ENCODE measurements at places on chromosomes 4 and X.
A peak's percentile ranks its signal among the peaks of the same experiment; 100 is the strongest.

- no peak for DNase-seq
Measured at GRCh38 chrX:145630806-145631435, 186.7 kb upstream of the SLITRK2 start.

DNA sequence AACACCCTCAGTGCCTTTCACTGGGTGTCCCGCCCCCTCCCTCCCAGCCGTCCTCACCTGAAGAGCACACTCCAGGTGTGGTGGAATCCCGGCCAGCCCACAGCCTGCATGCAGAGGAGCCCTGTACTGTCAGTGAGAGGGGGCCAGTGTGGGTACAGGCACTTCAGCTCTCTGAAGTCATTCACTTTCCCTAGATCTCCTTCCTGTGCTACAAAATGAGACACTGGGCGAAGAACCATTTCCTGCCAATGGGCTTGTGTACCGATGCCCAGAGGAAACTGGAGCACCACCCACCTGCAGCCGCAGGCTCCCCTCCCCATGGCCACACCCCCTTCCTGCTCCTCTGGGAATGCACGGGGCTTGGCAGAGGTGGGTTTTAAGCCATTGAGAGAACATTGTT is 73.9 kb upstream of the C4orf50 start:
- DNase-seq: no peak

DNA sequence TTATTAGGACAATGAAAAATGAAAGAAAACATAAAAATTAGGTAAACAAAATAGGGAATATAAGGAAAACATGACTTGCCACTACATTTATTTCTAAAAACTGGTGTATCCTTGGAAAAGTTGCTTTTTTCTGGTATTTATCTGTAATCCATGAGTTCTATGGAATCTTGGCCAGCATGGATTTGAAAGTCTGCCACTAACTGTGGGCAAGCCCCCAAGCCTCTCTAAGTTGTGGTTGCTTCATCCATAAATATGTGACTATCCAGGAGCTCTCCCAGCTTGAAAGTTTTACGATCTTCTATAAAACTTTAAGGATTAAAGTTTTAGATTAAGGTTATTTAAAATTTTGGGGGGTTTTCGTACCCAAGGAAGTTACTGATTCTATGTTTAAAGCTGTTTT is 21.8 kb downstream of the RPS6KA3 start:
- DNase-seq: no peak

- DNase-seq: no peak
Measured at GRCh38 chr4:6715704-6716017, 313 bp upstream of the BLOC1S4 start.

DNA sequence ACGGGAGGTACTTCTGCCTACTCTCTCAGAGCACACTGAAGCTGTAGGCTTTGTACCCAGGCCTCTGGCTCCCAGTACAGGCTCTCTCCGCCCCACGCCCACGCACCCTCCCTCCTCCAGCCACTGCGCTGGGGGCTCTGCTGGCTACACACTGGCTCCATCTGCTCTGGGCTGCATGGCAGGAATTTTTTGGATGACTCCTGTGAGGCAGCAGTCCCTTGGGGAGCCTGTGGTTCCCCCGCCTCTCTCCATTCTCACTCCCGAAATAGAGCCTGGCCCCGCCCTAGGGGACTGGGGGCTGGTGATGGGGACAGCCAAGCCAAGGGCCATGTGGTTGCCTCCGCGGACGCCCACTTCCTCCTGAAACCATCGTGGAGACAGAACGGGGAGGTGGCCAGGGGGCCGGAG is 58.1 kb upstream of the ADRA2C start:
- DNase-seq: no peak

DNA sequence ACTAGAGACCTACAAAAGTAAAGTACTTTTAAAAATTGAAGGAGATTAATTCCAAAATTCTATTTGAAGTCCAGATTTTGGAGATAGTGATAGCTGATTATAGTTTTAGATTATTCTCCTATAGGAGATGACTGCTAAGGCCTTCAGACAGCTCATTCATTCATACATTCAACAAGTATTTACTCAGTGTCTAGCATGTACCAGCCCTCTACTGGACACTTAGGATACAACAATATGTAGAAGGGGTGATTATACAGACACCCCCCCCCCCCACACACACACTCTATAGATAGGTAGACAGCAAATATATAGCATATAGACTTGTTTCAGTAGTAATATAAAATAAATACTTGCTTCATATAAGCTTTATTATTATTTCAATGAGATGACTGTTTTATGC is 60.4 kb upstream of the TAF9B start:
- DNase-seq: no peak

DNA sequence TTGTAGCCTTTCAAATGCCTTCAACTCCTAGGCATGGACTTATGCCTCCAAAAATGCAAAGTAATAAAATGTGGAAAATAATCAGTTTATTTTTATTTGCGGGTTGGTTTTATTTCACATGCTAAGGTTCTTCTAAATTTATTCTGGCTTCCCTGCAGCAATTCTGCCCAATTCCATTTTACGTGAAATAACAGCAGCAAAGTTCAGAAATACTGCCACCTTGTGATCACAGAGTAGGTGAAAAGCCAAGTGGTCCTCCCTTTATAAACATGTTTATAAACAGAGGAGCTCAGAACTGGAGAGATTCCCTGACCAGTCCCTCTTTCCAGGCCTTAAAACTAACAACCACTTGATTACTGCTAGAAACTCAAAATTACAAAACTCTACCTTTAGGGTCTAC is 14.7 kb upstream of the DCHS2 start:
- DNase-seq: no peak

GRCh38 chr4:168794881-168795280 is 215.2 kb downstream of the CBR4 start:
- no peak for DNase-seq

DNA sequence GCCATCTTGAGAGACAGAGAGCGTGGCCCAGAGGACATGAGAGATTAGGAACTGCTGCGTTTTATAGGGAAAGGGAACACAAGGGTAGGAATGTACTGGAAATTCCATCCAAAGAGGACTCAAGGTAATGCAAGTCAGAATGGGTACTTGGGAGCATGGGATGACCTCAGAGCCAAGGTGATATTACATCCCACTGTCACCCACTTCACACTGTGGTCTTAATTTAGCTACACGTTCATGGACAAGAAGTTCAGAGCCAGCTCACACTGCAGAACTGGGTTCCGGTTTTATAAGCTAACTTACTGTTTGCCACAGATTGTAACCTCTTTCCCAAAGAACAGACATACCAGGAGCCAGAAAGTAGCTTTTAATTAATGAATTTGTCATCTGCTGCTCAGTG is 244.7 kb downstream of the CBR4 start:
- no peak for DNase-seq

DNA sequence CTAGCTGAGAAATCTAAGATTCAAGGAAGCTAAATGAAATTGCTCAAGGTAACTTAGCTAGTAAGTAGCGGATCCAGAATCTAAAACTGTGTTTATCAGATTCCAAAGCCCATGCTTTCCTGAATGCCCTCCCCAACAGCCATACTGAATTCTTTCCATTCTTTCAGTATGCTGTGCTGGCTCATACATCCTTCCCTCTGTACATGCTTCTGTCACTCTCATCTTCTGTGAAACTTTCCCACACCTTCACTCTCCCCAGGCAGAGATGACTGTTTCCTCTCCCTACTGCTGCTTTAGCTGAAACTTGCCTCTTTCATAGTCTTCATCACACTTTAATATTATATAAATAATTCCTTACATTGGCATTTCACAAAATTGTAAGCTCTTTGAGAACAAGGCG is 39.3 kb upstream of the SMARCAD1 start:
- DNase-seq: no peak

DNA sequence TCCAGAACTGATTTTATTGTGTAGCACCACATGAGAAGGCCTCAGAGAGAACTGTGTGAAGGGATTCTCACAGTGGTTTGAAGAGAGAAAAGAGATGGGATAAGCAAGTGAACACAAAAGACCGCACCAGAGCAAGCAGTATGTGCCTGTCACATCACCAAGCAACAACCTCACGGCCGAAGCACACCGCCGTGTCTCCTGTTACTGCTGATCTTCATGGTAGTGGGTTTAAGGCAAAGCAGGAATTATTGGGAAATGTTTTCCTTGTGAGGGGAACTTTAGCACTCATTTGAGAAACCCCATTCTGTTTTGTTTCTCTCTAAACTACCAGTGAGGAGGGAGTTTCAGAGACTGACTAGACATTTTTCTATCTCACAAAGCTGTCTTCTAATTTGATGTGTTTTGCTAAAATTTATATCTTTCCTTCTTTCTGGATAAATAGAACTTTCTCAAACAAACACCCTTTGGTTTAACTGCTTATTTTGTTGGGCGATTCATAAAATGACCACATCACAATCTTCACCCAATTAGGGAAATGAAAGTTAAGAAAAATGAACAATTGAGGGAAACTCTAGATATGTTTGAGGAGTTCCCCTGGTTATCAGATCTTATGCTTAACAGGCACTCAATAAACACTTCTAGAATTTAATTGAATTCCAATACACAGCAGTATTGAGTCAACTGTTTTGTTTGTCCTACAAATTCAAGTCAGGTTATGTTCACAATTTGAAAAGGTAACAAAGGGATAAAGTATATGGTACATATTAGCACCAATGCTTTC is 16.5 kb downstream of the SH3KBP1 start:
- no peak for DNase-seq

DNA sequence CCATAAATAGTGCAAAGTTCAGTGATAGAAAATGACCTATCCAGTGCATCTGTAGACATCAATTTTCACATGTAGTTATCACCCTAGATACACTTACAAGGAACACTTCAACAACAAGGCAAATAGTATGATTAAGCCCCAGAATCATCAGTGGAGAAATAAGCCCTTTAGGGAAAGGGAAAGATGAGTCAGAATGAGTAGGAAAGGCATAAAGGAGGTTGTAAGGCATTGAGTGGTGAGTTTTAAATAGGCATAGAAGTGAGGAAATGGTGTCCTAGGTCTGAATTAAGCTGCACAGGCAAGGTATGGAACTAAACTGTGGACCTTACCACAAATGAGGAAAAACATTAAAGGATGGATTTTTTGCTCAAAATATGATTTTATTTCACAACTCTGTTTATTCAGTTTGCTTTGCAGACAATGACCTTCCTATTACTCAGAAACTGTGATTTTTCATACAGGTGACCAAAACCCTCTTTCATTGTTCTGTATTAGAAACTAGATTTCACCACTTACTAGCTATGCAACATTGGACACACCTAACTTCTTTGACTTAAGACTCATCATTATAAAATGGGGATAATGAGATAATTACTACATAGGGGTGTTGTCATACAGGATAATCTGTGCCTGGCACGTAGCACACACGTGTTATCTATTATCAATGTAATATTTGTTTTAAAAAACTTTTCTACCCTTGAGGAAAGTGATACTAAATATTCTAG is 57.0 kb upstream of the MAP9 start:
- DNase-seq: no peak

DNA sequence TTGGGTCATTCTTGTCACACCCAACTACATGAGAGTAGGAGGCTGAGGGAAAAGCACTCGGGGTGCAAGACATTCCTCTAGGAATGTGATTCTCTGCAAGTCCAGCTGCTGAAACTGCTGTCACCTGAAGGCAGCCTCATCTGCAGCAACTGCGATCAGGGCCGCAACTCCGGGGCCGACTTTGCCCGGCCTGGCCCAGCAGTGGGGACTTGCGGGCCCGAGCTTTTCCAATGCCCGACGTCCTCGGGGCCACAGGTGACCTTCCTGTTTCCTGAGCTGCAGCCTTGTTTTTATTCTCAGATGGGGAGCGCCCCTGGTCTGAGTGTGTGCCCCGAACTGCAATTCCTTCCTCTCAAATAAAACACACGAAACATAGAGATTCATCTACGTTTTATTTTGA is 104.7 kb upstream of the NKX1-1 start:
- DNase-seq: no peak

DNA sequence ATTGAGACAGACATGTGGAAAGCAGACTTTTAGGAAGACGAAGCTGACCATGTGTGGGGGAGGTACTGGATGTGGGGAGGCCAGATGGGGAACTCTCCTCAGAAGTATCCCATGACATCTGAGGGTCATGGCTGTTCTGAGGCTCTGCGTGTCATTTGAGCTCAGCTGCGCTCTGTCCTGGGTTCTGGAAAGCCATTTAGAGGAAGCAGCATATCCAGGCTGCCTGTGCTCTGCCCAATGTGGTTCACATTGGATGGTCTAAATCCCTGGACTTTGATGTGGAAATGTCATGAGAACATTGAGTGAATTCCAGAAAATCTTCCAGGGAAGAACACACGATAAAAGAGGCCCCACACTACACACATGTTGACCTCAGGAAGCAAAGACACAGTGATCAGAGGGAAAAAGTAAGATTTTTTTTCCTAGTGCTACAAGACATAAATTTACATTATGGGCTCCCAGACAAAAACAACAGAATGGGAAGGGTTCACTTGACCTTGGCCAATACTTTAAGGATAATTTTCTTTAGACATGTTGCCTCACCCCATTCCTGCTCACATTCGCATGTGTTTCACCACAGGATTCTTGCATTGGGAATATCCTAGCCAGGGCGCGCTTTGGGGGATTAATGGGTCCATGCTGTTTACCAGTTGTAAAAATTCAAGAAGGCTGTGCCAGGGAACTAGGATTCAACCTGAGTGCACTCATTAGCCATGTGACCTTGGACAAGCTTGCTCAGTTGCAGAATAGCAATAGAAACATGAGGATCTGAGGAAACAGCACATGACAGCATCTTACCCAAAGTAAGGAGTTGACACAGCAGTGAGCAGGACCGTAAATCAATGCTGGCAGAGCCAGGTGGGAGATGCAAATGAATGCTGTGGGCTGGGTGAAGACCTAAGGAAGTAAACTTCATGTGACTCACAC is 73.2 kb upstream of the C1QTNF7 start:
- no peak for DNase-seq

- no peak for DNase-seq
Measured at GRCh38 chr4:126592088-126592487, 1040.7 kb upstream of the INTU start.

DNA sequence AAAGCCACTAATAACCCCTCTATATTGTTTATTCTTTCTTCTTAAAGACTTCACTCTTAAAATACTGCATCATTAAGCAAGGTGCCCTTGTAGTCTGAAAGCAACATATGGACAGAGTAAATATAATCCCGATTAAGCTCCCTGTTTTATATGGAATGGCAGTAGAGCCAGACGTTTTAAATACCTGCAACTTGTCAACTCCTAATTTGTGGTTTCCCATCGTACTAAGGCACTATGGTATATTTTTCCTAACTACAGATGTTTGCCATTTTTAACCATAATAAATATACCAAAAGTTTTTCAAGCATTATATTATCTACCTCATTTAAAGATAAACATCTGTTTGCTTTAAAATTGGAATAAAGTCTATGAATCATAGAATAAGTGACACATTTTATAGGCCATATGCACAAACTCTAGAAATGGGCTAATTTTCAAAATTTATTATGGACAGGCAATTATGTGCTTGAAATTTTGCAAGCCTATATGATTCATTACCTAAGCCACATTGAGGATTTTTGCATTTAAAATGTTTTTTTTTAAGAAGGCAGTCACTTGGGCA is 194.6 kb downstream of the FRMPD4 start:
- no peak for DNase-seq

GRCh38 chr4:108762559-108763225 is at the start of gene ETNPPL:
Gene ETNPPL (minus strand): TSS chr4:108763053. CDS start chr4:108762898, 155 bp downstream.
- no peak for DNase-seq

GRCh38 chr4:53912766-53913497 is 151.5 kb downstream of the CHIC2 start:
- no peak for DNase-seq

- peak; percentile 2 for DNase-seq
Measured at GRCh38 chrX:17788439-17788838, 51.1 kb downstream of the SCML1 start.

- no peak for DNase-seq
Measured at GRCh38 chr4:159770401-159770800, 667.5 kb downstream of the RAPGEF2 start.
